ENCODE measurements at places on chromosomes 1 and 21.
A peak's percentile ranks its signal among the peaks of the same experiment; 100 is the strongest.

GRCh38 chr1:198196630-198197029, 39.8 kb downstream of the NEK7 start:
- DNase-seq: no peak

DNA sequence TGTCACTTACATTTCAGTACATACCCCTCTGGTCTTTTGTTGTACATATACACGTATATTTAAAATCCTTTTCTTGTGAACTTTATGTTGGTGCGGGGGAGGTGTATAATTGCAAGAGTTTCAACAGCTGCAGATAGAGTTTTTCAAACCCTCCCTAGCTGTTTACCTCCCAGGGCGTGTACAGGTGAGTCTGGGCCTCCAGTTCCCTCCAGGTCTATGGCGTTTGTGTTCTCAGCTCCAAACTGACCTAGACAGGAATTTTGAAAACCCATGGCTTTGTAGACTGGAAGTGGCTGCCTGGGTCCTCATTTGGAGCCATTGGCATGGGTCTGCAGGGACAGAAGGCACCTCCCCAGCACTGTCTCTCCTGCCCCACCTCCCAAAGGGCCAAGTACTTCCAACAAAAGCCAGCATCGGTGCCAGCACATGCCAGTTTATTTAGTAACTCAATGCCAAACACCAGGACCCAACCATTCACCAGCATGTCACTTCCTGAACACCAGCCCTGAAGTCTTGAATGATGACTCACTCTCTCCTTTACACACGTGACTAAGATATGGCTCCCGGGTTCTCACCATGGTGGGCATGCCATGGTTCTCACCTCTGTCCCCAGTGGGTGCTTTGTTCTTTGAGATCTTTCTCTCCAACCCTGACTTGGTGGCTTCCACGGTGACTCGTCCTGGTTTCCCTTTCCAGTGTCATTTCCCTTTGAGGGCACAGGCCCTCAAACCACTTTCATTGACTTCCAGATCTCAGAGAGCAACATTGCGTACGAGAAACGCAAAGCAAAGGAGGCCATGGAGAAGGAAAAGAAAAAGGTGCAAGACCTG, 57.3 kb upstream of the EFHD2 start:
- DNase-seq: no peak

DNA sequence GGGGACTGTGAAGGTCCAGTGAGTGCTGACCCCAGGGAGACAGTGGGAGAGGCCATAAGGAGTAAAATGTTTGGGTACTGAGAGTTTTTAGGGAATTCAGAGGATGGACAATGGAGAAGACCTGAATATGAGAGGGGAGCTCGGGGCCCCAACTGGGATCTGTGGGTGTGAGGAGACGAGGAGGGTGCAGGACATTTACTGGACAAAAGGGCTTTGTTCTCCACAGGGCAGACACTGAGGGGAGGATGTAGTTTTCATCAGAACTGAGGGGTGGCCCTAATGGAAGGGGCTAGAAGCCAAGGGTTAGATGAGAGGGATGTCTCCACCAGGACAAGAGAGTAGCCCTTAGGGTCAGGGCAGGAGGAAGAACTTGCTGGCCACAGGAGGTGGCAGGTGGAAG, 30.0 kb downstream of the TMCC2 start:
- DNase-seq: no peak

DNA sequence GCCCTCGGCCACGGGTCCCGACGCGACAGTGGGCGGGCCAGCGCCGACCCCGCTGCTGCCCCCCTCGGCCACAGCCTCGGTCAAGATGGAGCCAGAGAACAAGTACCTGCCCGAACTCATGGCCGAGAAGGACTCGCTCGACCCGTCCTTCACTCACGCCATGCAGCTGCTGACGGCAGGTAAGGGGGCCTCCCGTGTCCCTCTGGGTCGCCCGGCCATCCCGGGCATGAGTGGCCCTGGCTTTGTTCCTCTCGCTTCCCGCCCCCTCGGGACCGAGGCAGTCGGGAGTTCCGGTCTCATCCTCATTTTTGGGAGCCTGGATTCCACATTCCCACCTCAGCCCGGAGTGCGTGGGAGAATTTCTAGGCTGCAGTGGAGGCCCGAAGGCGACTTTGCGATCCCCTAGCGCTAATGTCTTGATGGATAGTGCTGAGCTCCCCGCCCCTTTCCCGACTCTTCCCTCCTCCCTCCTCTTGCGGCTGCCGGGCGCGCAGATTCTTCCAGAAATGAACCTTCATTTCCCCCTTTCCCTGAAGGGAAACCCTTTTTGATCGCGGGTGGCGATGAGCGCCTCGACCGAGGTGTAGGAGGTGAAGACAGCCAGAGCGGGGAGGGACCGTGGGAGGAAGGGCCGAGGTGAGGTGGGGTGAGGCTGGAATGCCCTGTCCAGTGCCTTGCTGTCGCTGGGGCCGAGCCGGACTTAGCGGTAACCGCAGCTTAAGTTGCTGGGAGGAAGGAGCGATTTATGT, 705 bp downstream of the KHDRBS1 start:
- no peak for DNase-seq

DNA sequence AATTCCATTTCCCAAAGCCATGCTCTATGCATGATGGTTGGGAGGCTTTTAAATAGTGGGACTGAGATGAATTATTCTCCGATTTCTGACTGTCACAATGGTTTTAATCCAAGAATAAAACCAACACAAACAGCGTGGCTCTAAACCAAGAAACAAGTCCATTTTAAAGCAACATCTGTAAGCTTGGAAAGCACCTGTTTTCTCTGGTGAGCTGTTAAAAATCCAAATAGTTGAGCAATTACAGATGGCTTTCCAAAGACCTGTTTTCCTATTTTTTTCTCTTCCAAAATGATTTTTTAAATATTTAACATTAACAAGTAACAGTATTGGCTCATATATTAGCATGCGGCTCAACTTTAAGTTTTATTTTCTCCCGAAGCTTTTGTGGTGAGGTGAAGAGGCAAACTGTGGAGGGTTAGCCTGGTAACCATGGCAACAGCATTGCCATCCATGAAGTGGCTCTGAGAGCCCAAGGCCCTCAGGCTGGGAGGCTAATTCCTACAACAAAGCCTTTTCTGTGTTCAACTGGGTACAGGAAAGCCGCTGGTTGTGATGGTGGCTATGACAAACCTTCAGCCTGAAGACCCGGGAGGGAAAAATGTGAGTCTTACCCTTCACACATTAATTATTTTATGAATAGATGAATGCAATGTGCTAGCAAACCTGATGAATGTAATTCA, 56.7 kb upstream of the B3GALT5 start:
- DNase-seq: no peak

DNA sequence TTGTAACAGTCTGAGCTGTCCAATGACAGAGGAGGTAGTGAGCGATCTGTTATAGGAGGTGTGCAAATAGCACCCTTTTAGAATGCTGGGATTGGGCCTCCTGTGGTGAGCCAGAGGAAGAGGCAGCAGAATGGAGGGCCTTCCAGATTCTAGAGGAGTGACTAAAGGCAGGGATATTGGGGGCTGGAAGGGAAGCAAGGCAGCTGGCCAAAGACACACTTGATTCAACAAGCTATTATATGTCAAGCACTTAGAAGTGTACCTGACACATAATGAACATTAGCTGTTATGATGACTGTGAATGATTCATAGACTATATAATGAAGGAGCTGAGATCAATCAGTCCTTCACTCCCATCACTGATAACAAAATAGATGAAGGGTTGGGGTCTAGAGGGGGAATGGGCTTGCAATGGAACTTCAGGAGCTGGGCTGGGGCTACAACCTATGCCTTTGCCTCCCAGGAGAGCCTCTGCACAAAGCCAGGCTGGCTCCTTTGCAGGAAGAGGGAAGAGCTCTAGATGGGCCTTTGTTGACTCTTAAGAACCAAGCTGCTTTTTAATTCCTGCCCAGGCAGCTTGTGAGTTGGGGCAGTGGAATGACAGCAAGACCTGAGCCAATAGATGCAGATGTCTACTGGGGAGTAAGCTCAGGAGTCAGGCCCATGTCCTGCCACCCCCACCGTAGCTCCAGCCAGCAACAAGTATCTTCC, 2.3 kb upstream of the MKNK1 start:
- no peak for DNase-seq

- no peak for DNase-seq
Observed at GRCh38 chr1:213269829-213270228, 218.8 kb downstream of the RPS6KC1 start.

GRCh38 chr1:97050506-97050905, 328.9 kb downstream of the PTBP2 start:
- DNase-seq: peak; percentile 5

DNA sequence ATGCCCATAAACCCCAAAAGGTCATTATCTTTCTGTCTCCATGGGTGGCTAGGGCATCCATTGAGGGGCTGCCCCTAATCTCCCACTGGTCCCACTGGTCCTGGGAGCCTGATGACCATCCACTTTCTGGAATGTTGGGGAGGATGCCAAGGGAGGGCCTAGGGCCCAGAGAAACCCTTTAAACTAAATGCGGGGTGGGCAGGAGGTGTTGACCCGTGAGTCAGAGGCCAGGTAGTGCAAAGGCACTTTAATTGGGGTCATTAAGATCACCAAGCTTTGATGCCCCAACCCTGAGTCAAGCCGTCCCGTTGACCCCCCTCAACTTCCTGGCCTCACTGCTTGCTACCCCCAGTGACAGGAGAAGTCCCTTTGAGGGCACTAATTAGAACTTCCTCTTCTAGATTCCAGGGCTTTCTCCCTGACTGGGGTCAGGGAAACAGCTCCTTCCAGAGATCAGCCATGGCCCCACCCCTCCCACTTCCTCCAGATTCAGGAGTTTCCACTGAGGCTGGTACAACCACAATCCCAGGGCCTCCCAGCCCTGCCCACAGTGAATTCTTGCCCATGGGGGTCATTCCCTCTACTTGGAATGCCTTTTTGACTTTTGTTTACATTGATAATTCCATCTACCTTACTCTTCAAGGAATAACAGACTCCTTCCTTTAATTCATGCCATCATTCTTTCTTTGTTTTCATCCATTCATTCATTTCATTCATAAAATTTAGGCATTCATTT, 15.5 kb upstream of the SERINC2 start:
- no peak for DNase-seq

DNA sequence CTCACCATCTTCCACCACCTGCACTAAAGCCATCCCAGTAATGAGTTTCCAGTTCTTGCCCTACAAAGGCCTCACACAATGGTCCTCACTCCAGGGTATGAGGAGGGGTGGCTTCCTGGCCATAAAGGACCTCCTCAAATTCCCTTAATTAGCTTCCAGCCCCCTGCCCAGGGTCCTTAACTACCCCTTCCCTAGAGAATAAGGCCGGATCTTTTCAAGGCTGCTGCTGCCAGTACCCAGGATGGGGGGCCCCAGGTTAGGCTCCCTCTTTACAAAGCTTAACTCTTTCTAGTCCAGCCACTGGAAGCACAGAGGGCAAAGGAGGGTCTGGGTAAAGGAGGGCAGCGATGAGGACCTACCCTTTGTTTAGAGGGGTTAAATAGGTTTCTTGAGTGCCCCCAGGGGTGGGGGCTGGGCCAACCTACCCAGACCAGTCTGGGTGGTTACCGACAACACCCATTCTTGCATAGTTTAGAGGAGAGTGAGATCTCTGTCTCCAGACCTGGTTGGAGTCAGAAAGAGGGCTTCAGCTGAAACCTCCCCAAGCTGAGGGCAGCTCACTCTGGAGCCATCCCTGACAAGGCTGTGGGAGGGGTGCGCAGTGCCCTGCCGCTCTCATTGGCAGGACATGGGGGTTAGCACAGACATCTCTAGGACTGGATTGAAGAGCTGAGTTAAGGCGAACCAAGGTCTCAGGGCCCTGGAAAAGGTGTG, 7.1 kb downstream of the BLACAT1 start:
- no peak for DNase-seq

DNA sequence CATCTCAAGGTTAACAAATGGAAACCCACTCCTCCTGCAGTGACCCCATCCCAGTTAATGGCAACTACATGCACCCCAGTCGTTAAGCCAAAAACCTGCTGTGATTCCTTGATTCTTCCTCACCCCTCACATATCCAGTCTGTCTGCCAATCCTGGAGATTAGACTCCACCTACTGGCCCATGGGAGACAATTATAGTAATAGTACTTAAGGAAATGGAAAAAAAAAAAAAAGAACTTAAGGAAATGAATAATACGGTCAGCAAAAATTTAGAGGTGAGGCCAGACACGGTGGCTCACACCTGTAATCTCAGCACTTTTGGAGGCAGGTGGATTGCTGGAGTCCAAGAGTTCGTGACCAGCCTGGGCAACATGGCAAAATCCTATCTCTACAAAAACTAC, 7.0 kb downstream of the NOL9 start:
- DNase-seq: no peak

DNA sequence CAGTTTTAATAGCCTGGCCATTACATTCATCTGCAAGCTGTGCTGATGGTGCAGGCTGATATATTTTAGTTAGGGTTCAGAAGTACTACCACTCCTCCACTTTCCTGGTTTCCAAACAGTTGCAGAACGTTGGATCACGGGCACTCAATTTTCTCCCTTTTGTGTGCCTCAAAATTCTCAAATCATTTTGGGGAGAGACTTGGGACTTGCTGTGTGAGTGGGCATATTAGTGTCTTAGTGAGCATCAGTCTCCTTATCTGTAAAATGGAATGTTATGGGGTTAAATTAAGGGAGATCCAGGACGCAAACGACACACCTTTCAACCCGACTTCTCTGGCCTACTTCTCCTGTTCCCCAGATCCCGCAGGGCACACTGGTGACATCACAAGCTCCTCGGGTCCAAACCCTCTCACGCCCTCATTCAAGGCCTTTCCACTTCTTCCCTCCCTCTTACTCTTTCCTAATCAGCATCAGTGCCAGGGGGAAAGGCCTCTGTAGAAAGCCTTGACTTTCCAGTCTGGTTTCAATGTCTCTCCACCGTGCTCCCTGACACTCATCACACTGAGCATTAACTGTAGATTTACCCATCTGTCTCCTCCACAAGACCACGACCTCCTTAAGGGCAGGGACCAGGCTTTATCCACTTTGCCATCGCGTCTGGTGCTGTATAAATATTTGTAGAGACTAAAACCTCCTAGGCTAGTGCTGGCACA, 1.2 kb downstream of the PIGP start:
- no peak for DNase-seq

DNA sequence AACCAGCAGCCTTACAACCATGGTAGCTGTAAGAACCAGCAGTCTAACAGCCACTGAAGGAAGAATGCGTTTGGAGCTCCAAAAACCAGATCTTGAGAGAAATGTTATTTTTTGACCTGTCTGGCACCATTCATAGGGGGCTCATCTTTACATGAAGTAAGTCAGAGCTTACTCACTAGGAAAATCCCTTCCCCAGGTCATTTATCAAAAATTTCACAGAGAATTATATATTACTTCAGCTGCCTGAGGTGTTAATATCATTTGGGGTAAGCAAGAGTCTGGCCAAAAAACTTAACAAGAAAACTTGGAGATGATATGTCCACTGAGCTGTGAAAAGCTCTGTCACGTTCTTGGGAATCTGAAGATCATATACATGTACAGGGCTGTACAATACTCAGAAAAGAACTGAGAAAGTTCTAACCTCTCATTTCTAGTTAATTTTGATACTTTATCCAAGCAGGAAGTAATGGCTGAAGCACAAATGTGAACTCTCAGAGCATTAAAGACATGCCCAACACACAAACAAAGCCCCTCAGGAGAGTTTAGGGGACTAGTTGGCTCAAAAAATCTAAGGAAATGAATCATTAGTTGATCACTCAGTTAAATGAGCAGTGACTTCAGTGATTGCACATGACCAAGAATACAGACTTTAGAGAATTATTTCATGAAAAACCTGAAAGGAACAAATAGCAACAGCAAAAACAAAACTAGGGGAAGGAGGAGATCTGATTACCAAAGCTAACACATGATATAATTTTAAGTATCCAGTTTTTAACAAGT, 681.1 kb downstream of the LTN1 start:
- no peak for DNase-seq

All from iPS DF 6.9 (cell line).